ENCODE measurements at places on chromosomes 11 and 22.

GRCh38 chr22:37409459-37410050 is 17.7 kb downstream of the ELFN2 start:
- DNase-seq, result no peak

DNA sequence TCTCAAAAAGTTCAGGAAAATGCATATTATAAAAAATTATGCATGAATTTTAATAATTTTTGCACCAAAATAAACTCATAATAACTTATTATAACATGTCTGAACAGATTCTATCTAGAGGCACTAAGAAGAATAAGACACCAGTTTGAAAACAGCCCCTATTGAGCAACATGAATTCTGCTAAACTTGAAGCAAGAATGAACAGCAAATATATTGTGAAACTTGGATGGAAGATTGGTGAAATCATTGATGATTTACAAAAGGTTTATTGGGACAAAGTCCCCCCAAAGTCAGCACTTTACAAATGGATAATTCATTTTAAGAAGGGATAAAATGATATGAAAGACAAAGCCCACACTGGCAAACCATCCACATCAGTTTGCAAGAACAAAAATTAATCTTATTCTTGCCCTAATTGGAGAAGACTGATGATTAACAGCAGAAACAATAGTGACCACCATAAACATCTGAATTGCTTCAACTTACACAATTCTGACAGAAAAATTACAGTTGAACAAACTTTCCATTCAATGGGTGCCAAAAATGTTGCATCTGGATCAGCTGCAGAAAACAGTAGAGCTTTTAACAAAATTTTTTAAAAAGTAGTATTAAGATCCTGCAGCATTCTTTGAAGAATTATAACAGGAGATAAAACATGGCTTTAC is 257.5 kb upstream of the FAT3 start:
- DNase-seq, result no peak

GRCh38 chr11:34537636-34538035 is 24.0 kb upstream of the ELF5 start:
- no peak for DNase-seq

DNA sequence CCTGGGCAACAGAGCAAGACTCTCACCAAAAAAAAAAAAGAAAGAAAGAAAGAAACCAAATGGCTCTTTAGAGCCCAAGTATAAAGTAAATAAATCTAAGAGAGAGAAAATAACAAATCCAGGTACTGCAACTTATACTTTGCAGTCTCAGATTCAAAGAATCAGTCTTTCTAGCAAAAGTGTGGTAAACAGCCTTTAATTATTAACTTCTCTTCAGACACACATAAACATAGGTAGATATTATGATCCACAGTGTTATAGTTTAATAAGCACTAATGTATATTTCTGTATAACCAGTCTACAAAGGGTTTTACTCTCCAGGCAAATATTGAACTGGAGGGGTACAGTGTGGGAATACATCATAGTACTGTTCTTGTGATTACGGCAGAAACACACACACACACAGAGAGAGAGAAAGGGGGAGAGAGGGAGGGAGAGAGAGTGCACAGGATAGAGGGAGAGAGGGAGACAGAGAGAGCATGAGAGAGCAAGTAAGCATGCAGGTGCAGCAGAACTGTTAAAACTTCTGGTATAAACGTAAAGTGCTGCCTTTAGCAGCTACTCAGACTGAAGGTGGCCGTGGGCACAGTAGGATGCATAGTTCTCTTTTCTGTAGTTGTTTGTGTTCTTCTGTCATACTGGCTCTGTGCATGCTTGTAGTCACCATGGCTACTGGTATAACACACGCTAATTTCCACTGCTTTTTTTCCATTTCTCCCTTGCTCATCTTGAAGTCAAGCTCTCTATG is 32.3 kb downstream of the MTMR2 start:
- DNase-seq, result no peak

DNA sequence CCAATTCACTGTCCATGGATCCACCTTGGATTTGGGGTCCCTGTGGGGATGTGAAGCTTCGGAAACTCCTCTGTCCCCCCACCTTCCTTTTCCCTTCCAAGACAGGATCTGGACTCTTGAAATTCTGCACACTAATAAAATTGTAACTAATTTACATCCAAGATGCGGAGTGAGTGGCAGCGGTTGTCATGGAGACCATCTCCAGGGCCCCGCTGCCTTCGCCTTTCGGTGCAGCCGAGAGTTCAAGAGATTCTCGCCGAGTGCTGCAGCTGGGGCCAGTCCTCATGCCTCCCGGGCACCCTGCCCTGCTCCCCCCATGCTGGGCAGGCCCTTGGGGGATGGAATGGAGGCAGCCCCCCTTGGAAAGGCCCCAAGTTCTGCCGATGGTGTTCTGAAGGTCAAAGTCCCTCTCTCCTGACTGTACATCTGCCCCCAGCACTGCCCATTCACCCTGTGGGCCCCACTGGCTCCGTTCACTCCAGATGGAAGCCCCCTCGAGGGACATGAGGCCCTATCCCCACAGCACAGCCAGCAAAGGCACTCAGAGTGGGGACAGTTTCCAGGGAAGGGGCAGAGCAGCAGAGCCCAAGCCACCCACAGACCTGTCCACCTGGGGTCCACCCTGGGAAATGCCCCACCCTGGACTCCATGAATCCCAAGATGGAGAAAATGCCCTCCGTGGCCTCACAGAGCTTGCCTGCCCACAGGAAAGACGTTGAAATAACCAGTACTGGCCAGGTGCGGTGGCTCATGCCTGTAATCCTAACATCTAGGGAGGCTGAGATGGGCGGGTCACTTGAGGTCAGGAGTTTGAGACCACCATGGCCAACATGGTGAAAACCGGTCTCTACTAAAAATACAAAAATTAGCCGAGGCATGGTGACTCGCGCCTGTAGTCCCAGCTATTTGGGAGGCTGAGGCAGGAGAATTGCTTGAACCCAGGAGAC is 25.9 kb downstream of the IGLL1 start:
- no peak for DNase-seq

DNA sequence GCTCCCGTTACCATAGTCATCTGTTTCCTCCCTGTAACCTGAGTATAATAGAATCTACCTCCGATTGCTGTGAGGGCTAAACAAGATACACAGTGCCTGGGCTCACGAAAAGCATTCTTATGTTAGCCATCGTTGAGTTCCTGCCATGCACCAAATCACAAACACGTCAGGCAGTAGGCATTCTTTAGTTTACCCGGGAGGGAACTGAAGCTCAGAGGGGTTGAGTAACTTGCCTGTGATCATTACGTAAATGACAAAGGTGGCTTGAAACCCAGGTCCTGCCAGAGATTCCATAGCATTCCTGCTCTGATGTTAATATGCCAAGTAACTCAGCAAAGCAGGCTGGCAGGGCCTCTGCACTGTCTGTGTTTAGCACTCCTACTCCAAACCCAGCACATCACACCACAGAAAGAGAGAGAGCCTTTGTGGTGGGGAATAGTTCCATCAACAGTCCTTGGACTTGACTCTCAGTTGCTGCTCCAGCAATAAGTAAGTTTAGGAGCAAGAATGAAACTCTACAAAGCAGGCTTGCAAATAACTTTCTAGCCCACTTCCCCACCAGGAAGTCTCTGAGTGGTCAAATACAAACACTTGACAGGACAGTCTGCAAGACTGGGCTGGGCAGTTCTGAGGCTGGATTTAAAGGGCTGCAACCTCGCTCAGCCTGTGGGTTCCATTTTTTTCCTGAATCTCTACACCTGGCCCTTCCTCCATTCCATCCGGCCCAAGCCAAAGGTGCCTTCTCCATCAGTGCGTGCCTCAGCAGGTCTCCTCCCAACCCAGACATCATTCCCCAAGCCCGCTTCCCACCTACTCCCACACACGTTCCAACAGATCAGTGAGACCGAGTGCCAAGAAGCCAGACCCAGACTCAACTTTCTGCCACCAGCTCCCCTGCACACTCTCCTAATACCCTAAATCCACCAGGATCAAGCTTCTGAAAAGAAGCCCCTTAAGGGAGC is 1.1 kb downstream of the SCN2B start:
- DNase-seq, result peak; percentile 47

Data from midbrain (tissue), 1 donor.